GM23338 (cell line): ENCODE measurements at places on chromosomes 4 and X. TPM values are rescaled to one million over a fixed set of nuclear protein-coding genes. Genes with fewer than 3 reads are reported as not detected.

Gene HELT
- not detected in 2 replicates for total RNA-seq

- DNase-seq = no peak
- H3K27ac ChIP-seq = no peak overlapping the region
- no peaks in the 10 kb centered on the region for H3K27me3 ChIP-seq
Observed at GRCh38 chrX:115134382-115134781, 54.8 kb upstream of the RBMXL3 start.

DNA sequence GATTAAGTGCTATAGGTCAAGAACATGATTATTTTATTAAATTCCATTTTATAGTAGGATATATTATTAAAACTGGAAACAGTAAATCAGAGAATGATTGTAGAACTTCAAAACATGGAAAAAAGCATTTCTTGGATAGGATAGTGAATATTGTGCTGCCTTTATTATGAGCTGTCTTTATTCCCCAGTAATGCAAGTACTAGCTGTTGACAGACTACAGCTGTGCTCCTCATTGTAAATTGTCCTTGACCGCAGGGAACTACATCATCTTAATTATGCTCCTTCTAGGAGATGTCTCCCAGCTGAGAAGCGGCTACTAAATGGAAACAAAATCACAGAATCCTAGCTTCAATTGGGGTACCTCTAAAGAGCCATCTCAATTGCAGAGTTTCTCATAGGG, 1457.2 kb upstream of the PCDH7 start:
- H3K27me3 ChIP-seq = no peaks in the 10 kb centered on the region
- no peak for DNase-seq
- no peak overlapping the region for H3K4me3 ChIP-seq
- H3K4me1 ChIP-seq = peaks cover 12% of the 10 kb centered on the region; the same call in 1 of the 2 replicates
- no peaks in the 10 kb centered on the region for H3K36me3 ChIP-seq

DNA sequence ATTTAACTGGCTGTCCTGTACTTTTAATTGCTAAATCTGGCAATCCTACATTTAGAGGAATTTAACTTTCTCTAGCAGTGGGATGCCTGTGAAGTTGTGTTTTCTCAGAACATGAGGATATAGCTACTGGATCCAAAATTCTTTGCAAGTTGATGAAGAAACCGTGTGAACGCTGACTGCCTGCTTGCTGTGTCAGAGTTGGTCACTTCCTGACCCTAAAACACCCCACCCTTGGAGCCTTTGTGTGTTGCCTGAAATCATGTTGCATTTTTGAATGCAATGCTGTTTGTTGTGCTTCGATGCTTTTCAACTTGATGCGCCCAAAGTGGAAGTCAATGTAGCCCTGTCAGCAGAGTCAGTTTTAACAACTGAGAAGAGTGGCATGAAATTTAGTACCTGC, 211.2 kb downstream of the ANK2 start:
- H3K4me1 ChIP-seq = no peaks in the 10 kb centered on the region
- no peak for DNase-seq
- H3K27ac ChIP-seq = no peak overlapping the region
- no peak overlapping the region for H3K4me3 ChIP-seq
- H3K27me3 ChIP-seq = no peaks in the 10 kb centered on the region

DNA sequence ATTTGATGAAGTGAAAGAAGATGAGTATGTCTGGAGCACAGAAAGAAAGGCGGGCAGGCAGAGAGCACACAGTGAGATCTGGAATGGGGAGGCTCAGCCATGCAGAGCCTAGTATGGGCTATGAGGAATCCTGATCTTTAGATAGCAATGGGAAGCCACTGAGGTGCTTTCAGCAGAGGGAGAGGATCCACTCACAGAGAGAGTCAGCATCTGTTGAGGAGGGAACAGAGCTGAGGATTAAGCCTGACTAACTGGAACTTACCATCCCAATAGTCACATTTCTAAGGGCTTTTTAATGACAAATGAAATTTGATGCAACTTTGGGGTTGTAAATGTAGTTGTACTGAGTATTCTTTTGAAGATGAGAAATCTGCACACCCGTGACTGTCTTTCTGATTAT, 20.6 kb upstream of the FGFBP2 start:
- no peaks in the 10 kb centered on the region for H3K4me1 ChIP-seq
- DNase-seq = no peak
- peaks cover 57% of the 10 kb centered on the region for H3K36me3 ChIP-seq
- no peaks in the 10 kb centered on the region for H3K27me3 ChIP-seq

DNA sequence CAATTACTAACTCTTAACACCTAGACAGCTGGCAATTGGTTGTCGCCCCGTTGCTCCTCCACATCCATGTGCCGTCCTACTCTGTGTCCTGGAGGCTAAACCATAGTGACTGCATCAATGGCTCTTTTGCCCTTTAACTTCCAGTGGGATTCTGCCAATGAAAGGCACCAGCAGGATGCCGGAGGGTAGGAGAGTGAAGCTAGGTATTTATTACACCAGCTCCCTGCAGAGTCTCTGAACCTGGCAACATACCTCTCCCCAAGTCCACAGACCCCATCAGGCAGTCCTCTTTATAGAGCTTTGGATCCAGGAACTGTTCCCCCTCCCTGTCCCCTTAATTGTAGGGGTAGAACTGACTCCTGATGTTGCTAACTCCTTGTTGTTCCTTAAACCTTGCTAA, 426.8 kb downstream of the HNRNPD start:
- H3K4me3 ChIP-seq = no peak overlapping the region
- no peaks in the 10 kb centered on the region for H3K4me1 ChIP-seq
- H3K27ac ChIP-seq = no peak overlapping the region
- H3K27me3 ChIP-seq = no peaks in the 10 kb centered on the region
- DNase-seq = peak; percentile 24
- no peaks in the 10 kb centered on the region for H3K36me3 ChIP-seq

- H3K4me3 ChIP-seq = no peak overlapping the region
- no peaks in the 10 kb centered on the region for H3K27me3 ChIP-seq
- H3K36me3 ChIP-seq = no peaks in the 10 kb centered on the region
- H3K4me1 ChIP-seq = no peaks in the 10 kb centered on the region
- no peak for DNase-seq
- no peak overlapping the region for H3K27ac ChIP-seq
Observed at GRCh38 chr4:187811591-187811990, 184.0 kb upstream of the ZFP42 start.
